ENCODE measurements at places on chromosomes 6 and 20. TPM values are rescaled to one million over a fixed set of nuclear protein-coding genes. Genes with fewer than 3 reads are reported as not detected.

GRCh38 chr6:131070061-131070460, 7.0 kb upstream of the EPB41L2 start:
- no peak for DNase-seq

DNA sequence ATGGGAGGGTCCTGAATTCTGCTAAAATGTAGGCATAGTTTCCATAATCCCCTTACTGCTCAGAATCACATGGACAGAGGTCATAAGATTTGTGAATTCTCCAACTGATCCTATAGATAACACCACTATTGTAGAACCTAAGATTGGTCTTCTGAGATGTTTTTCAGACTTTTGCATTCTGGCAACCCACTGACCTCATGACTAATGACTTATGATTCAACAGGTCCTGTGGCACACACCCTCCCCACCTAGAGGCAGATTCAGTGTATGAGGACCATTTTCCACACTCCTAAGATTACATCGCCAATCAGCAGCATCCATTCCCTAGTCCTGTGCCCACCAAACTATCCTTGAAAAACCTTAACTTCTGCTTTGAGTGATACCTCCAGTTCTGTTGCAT, 207.2 kb downstream of the BTBD9 start:
- peak; percentile 16 for DNase-seq

GRCh38 chr6:93327857-93328256, 91.5 kb downstream of the EPHA7 start:
- DNase-seq, result no peak

DNA sequence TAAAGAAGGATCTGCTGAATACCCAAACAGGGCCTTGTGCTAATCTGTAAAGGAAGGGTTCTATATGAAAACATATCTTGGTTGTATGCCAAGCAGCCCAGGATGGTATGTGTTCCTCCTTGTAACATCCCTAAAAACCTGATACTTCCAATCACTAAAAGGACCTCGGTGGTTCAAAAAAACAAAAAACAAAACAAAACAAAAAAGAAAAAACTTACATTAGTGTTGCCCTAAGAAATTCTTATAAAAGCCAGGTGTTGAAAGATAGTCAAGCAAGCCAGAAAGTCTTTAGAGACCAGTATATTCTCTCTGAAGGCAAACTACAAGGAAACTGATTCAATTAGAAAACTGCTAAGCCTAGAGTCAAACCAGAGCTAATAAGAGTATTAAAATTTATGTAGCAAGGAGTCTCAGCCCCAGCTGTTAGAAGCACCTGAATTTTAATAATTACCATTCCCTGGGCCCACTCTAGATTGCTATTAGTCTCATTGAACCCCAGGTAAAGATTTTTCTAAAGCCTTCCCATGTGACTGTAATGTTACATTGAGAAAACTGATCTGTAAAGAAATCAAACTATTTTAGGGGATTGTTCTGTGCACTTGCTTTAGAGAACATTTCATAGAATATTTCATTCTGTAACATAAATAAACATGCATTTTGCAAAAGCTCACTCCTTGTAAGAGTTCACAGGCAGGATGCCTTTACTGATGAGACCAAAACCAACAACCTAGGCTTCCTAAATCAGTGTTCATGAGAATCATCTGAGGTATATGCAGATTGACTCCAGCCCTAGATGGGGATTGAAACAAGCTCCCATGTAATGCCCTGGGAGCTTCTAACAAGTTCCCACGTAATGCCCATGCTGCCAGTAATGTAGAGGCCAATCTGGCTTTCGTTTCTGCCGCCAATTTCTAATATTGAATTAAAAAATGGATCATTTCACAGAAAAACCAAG, 95.2 kb upstream of the BTN3A2 start:
- DNase-seq, result no peak

GRCh38 chr20:24747881-24748595, 201.0 kb upstream of the CST7 start:
- DNase-seq, result no peak

The TPMT gene
- 17.9 TPM for total RNA-seq

- DNase-seq, result peak; percentile 29
Observed at GRCh38 chr6:153872946-153873345, 166.1 kb upstream of the OPRM1 start.

The OR2B6 gene
- total RNA-seq, result not detected

DNA sequence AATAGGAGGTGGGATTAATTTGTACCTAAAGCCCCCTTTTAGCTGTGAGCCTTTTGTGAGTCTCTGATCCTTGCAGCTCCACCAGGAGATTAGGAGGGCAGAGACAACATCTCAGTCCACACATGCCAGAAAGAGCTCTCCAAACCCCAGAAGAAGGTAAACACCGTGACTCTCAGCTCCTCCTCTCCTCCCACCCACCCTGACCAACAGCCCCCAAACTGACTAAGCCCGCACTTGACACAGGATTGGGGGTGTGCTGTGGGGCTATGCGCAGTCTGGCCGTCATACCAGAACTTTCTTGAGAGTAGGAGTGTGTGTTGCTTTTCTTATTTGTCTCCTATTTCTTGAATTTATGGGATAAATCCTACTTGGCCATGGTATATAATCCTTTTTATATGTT, 164.7 kb upstream of the SNX9 start:
- no peak for DNase-seq

- no peak for DNase-seq
Observed at GRCh38 chr6:122153557-122153956, 245.9 kb upstream of the HSF2 start.

DNA sequence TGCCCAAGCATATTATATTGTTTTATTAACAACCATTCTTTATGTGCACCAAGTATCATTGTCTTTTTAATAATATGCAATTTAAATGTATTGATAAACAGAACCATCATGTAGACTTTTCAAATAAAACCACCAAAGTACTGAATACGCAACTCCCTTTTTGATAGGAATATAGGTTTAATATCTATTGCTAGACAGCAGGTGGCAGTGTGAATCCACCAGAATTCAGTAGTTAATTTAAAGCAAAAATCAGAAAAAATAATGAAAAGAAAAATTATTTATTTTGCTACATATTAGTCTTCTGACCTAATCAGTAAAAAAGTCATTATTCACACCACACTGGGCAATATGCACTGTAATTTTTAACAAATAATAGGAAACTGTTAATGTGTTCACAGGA, 143.7 kb downstream of the KLHL32 start:
- DNase-seq, result no peak

GRCh38 chr6:36676141-36677058, 2.1 kb upstream of the CDKN1A start:
- no peak for DNase-seq

The EGFL8 gene
- total RNA-seq, result 1.9 TPM

DNA sequence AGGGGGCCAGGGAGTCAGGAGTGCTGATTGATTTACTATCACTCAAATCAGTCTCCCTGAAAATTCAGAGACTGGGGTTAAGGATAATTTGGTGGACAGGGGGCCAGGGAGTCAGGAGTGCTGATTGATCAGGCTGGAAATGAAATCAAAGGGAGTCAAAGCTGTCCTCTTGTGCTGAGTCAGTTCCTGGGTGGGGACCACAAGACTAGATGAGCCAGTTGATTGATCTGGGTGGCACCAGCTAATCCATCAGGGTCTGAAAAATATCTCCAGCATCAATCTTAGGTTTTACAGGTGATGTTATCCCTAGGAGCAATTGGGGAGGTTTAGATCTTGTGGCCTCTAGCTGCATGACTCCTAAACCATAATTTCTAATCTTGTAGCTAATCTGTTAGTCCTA, 6.1 kb upstream of the AFG1L start:
- DNase-seq, result no peak

The TMEM217 gene
- total RNA-seq, result 3.2 TPM

DNA sequence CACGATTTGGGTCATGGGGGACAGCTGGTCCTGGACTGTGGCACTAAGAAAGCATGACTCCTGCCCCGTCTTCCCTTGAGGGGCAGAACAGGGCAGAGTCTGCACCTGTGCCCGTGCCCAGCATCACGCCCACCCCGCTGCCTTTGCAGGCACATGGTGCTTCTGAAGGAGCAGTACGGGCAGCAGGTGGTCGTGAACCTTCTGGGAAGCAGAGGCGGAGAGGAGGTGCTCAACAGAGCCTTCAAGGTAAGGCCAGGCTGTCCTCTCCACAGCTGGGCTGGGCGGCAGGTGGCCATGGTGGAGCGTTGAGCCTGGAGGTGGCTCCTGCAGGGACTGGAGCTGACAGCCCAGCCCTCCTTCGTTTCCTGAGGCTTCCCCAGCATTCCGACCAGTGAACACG, 77.4 kb downstream of the SYNJ2 start:
- no peak for DNase-seq

The MEP1A gene
- not detected for total RNA-seq

GRCh38 chr20:47198254-47198671, 158.2 kb downstream of the ZMYND8 start:
- DNase-seq, result no peak

The SGK2 gene
- total RNA-seq, result not detected

The NRSN1 gene
- not detected for total RNA-seq

The PDE7B gene
- not detected for total RNA-seq

The MCHR2 gene
- not detected for total RNA-seq
